ENCODE measurements at places on chromosomes 7 and 10.
A peak's percentile ranks its signal among the peaks of the same experiment; 100 is the strongest.

DNA sequence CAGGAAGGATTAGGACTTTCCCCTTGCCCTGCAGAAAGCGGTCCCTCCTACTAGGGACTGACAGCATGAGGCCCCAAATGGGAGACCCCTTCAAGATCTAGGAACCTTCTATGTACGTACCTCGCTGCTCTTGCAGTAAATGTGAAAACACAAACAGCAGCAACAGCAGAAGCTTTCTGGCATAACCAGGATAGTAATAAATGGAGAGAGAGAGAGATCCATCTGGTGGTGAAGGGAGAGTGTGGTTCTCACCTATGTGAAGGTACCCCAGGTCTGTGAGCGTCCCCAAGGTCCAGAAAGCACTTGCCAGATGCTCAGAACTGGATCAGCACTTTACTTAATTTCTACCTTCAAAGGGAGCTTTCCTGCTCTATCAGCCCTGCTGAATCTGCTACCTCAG, 592.7 kb downstream of the PARD3 start:
- no peak for DNase-seq

- no peak for DNase-seq
Observed at GRCh38 chr10:22701132-22701826, 13.1 kb downstream of the PIP4K2A start.

DNA sequence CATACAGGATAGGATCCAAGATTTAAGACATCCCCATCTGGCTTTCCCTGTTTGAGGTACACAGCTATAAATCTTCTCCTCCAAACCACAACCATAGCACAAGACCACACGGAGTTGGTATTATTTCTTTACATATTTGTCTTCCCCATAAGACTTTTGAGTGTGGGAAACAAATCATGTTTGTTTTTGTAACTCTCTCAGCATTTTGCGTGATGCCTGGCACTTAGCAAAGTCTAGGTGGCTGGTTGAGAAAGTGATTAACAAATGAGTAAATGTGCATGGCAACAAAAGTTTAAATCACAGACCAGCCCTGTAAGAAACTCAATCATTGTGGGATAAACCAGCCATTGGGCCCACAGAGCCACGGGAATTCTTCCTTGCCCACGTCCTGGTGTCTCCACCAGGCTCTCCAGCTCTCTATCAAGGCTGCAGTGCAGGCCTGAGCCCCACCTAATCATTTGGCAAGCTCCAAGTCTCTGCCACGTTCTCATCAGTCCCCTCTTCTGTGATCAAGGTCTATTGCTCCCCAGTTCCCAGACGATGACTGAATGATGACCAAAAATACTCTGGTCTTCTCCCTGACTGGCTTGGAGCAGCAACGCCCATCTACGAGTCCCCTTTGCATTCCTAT, 317.8 kb downstream of the TNS3 start:
- DNase-seq: no peak

DNA sequence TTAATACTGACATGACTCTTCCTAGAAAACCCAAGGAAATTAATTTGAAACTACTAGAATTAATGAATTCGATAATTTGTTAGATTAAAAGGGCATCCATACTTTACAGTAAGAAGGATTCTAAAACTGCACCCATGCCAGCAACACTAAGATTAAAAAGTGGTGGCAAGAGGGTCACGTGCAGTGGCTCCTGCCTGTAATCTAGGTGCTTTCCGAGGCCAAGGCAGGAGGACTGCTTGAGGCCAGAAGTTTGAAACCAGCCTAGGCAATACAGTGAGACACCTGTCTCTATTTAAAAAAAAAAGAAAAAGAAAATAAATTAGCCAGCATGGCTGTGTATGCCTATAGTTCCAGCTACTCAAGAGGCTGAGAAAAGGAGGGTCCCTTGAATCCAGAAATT, 58.2 kb downstream of the SRPK2 start:
- no peak for DNase-seq

DNA sequence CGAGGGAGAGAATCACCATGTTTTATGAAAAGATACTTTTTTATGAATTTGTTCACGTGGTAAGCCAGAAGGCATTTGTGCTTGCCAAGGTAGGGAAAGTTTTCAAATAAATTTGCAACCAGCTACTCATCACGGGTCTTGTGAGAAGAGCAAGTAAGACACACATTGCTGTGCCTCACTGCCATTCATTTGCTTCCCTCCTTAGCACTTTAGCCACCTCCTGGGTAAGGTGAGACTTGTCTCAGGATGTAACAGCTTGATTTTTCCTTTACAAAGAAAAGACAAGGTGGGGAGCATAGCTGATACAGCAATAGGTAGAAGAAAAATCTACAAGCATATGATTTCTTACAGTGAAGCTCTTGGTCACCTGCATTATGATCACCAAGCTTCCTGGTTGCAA, 342.4 kb upstream of the GRM3 start:
- DNase-seq: no peak

GRCh38 chr7:22613496-22613895, 113.5 kb upstream of the IL6 start:
- no peak for DNase-seq

DNA sequence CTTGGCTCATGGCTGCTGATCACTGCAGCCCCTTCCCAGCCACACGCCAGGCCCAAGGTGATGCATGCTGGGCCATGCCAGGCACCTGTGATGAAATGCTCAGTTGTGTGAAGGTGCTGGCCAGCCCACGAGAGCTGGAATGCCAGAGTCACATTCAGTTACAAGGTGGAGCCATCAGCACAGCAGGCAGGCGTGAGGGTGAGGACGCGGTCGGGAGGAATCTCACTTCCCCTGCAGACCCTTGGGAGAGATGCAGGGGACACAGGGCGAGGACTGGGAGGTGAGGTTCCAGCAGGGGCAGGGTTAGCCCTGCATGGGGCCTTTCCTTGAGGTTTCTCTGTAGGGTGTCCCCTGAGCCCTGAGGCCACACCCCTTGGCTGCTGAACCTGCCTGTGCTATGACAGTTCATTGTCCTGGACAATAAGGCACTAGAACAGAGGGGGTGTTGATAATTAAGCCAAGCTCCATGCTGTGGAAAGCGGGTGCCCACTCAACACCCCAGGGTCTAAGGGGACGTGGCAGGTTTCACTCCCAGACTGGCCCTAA, 82.4 kb downstream of the ADARB2 start:
- no peak for DNase-seq

- no peak for DNase-seq
Observed at GRCh38 chr10:103281753-103282152, 4.8 kb downstream of the INA start.

DNA sequence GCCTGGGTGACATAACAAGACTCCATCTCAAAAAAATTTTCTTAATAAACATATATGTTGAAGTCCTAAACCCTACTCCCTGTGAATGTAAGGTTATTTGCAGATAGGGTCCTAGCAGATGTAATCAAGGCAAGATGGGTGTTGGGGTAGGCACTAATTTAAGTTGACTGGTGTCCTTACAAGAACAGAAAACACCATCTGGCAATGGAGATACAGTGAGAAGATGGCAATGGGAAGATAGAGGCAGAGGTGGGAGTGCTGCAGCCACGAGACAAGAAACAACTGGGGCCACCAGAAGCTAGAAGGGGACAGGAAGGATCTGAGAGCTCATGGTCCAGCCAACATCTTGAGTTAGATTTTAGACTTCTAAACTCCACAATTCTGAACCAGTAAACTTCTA, 606.4 kb downstream of the CNTNAP2 start:
- no peak for DNase-seq

GRCh38 chr10:124345521-124345920, 73.2 kb downstream of the OAT start:
- DNase-seq: no peak

DNA sequence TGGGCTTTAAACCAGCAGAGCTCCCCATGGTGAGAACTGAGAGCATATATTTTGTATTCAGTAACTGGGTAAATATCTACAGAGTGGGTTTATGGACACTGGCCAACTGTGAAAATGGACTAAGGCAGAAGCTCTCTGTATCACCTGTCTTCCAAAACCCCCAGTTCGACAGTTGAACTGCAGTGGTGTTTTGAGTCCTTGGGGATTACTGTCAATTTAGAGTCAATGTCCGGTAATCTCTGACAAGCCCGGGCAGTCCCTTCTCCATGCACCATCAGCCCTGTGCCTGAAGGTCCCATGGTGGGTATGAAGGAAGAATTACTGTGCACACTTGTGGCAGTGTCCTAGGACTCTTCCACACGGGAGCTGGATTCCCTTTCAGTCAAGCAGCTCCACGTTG, 235.0 kb downstream of the CCSER2 start:
- no peak for DNase-seq

- no peak for DNase-seq
Observed at GRCh38 chr7:159005618-159006017, 139.0 kb downstream of the VIPR2 start.

GRCh38 chr7:102473271-102473991, 5.3 kb downstream of the POLR2J start:
- no peak for DNase-seq

- no peak for DNase-seq
Observed at GRCh38 chr10:97647556-97647955, 7.1 kb downstream of the PI4K2A start.

DNA sequence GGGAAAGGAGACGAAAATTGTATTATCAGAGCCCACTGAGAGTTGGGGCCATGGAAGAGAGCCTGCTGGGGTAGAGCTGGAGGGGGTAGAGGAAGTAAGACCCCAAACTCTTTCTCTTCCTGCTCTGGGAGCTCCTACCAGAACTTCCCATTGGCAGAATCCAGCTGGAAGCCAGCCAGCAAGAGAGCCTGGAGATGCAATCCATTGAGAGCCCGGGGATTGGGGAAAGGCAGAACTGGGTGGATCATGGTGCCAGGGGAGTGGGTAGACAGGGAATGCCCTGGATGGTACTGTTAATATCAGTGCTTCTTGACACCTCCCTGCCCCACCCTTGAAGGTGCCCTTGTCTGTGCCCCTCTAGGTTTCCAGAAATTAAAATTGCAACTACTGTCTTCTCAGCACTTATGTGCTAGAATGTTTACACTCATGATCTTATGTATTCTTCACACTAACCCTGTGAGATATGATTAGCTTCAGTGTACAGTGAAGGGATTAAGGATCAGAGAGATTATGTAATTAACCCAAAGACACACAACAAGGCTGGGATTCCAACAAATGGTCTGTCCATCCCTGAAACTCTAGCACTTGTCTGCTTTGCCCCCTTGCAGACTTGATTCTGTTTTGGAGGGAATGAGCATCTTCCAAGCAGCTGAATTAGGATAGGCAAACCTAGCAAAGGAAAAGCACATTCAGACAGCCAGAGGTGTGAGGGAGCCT, 154.1 kb downstream of the C10orf105 start:
- DNase-seq: no peak

- DNase-seq: no peak
Observed at GRCh38 chr10:90417476-90418210, 440.2 kb downstream of the HTR7 start.

DNA sequence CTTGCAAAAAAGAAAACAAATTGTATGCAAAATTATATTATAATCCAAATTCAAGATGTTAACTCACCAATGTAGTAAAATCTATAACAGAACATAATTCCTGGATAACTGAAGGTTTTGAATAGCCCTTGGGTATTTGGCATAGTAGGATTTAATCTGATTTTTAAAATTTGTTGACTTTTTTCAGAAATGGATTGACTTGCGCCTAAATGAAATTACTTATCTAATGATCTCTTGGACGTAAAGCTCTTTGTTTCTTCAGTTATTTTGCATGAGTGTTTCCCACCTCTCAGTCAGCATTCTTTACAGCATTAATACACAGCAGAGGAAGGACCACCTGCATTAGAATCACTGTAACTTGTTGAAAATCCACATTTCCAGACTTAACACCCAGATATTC, 169.6 kb downstream of the SEPTIN7 start:
- no peak for DNase-seq

DNA sequence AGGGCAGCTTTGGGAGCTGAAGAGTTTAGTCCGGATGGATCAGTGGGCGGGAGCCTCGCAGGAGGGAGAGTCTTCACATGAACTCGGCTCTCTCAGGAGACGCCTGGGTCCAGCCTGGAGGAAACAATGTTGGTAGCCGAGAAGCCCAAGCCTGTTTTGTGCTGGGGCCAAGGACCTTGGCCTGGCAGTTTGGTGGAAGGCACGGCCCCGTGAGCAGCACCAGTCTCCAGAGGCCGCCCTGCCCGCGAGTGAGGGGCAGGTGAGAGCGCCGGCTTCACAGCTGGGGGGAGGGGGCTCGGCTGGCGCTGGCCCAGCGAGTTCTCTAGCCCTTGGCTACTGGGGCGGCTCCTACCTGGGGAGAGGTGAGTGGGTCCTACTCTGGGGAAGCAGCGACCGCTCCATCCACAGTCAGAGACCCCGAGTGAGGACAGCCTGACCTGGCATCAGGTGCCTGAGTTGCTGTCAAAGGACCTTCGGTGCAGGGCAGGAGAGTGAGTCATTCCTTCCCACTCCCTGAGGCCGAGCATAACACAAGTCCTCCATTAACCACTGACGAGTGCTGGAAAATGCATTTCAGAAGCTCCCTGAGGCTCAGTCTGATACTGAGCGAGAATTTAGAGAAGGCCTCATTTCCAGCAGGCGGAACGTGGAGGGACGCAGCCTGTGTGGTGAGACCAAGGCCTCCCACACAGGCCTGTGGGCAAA, 89.3 kb upstream of the DIP2C start:
- no peak for DNase-seq

GRCh38 chr10:14904316-14904732, 25.7 kb downstream of the SUV39H2 start:
- peak; percentile 3 for DNase-seq

- DNase-seq: peak; percentile 7
Observed at GRCh38 chr10:92291921-92292845, 1.2 kb downstream of the MARCHF5 start.

- DNase-seq: no peak
Observed at GRCh38 chr7:156950381-156950858, 908 bp downstream of the NOM1 start.

GRCh38 chr10:129042776-129043595, 424.1 kb upstream of the MGMT start:
- DNase-seq: no peak

GRCh38 chr7:69422574-69422985, 175.7 kb upstream of the AUTS2 start:
- no peak for DNase-seq

GRCh38 chr10:7886056-7886455, 67.8 kb downstream of the TAF3 start:
- no peak for DNase-seq

- DNase-seq: no peak
Observed at GRCh38 chr10:111600772-111601171, 523.9 kb downstream of the ADRA2A start.

DNA sequence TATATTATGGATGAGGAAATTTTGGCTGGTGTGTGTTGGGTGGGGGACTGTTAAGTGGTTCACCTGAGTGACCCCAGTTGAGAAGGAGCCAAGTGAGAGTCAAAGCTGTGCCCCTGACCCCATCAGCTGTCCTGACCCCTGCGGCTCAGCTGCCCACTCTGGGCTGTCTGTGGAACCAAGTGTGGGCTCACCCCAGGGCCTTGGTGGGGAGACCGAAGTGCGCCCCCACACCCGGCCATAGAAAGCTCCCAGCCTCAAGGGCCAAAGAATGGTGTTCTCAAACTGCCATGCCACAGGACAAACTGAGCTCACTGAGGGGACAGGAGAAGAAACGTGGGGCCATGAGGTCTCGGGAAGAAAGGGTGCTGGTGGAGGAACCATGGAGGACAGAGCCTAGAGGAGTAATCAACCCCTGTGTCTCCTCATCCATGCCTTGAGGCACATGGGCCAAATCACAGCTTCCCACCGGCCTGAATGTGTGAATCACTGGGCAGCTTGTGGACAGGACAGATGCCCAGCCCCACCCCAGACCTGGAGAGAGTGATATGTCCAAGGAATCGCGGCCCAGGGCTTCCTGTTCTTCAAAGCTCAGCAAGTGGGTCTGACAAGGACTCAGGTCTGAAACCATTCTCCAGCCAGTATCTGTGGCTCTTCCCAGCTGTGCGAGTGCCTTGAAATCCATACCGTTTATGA, 86.2 kb upstream of the CACUL1 start:
- DNase-seq: no peak

Measured in activated gamma-delta T cell treated with anti-CD3 and anti-CD28 coated beads, Interleukin-2, amount 50 U/mL, for 16 hours (primary cell).